Activated CD8-positive, alpha-beta memory T cell treated with anti-CD3 and anti-CD28 coated beads for 1 hour (primary cell): ENCODE measurements at places on chromosomes 6 and 20.

DNA sequence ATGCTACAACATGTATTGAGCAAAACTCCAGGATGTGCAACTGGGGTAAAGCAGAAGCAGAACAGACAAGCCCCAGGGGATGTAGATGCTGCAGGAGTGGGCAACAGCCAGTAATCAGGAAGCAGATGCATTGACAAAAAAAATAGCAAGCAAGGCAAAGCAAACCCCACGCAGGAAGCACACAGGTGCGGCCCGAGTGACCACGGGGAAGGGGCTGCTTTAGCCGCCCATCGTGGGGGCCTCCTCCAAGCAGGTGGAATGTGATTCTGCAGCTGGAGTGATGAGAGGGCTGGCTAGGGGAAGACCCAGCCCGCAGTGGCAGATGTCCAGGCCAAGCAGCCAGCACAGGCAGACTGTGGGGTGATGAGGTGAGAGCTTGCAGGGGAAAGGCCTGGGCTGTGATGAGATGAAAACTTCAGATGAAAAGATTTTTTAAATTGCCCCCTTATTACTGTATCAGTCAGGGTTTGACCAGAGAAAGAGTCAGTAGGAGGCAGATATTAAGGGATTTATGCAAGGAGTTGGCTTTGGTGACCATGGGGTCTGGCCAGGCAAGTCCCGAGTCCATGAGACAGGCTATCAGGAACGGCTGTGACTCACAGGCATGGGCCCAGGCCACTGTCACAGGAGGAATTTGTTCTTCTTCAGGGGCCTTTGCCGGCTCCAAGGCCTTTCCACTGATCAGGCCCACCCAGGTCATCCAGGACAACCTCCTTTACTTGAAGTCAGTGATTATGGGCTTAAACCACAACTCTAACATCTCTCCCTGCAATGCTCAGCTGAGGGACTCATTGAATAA lies 207.6 kb downstream of the ANKRD60 start:
- DNase-seq, result no peak

- no peak for DNase-seq
These were observed 269.9 kb downstream of the TBC1D32 start for GRCh38 chr6:121064345-121064744.

GRCh38 chr20:47711046-47711752 lies 74.1 kb downstream of the SULF2 start:
- no peak for DNase-seq

- no peak for DNase-seq
These were observed 182.1 kb downstream of the ANKRD60 start for GRCh38 chr20:58046311-58046710.

DNA sequence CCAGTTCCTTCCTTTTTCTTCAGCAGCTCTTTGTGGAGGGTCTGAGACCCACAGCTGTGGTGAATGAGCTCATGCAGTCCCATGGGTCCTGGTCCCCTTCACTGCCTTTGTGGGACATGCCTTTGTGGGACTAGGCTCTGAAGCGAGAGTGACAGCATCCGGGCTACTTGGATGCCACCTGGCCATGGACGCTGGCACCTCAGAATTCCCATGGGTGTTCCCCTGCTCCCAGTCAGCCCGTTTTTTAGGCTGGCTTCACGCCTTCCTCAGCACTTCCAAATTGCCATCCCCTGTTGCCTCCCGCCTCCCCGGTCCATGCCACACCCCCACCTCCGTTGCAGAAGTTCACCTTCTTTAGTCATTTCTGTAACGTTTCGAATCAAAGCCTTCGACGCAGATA lies 45.1 kb downstream of the RAMACL start:
- no peak for DNase-seq

DNA sequence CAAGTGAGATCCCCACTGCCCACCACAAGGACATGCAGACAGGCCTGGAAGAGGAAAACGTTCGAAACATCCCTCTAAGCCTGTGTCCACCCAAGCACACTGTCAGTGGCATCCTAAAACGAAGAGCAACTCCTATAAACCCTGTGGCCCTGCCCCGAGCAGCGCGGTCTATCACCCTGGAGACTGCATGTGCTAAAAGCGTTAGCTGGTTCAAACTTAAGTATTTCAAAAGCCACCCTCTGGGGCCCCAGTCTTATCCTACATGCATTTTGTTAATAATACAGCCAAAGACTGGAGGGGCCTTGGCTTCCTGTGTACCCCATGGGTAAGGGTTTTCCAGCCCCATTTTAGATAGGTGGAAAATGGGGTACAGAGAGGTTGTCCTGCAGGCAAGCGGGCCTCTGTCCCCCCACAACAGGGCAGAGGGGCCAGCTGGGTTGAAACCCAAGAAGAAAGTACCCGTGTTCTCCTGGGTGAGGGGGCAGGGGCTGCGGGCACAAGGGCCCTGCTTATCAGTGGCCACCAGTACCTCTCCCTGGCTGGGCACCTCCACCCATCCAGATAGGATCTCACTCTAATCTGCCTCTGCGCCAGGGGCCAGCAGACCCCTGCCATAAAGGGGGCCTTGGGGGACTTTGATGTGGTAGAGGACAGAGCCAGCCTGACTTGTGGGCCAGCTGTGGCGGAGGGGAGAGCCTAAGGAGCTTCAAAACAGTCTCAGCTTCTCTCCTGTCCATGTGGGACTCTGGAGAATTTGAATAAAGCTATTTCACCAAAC lies 28.3 kb downstream of the PREX1 start:
- no peak for DNase-seq

DNA sequence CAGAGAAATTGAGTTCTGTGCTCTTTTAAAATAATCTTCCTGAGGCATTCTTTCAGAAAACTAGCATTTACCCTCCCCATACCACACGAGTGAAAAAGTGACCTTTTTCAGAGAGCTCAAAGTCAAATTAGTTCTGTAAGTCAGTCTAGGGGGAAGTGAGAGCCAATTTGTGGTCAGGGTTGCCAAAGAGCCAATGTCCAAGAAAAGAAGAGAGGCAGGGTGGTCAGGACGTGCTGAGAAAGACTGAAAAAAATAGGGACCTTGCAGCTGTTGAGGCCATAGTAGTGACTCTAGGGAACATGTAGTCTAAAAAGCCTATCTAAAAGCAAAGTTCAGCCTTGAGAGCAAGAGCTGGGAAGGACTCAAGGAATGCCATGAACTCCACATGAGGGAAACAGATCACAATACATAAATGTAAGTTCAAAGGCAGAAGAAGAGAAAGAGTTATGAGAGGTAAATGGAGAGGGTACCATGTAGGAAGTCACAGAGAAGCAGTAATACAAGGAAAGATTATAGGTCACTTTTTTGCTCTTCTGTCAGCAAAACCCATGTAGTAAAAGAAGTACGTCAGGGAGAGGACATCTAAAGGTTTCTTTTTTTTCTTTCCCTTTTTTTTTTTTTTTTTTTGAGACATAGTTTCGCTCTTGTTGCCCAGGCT lies 565.1 kb upstream of the FLRT3 start:
- no peak for DNase-seq

- no peak for DNase-seq
These were observed 112.8 kb upstream of the JARID2 start for GRCh38 chr6:15132854-15133670.

GRCh38 chr6:142857233-142857761 lies 87.7 kb downstream of the HIVEP2 start:
- no peak for DNase-seq

- DNase-seq, result no peak
These were observed 73.5 kb downstream of the ADTRP start for GRCh38 chr6:11705069-11705468.

DNA sequence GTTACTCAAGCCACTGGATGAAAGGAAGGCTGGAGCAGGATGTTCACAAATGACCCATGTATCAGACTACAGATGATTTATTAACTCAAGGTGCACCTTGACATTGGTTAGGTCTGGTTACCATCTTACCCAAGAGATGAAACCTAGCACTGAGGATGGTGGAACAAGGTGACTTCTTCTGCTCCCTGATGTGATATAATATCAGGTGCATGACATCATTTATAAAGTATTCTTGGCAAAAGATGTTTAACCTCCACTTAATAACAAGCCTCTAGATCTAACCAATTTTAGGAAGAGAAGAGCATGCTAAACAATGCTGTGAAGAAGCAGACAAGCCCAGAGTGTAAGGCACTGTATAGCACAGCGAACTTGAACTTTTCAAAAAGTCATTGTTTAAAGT lies 100.9 kb downstream of the FYN start:
- DNase-seq, result no peak

DNA sequence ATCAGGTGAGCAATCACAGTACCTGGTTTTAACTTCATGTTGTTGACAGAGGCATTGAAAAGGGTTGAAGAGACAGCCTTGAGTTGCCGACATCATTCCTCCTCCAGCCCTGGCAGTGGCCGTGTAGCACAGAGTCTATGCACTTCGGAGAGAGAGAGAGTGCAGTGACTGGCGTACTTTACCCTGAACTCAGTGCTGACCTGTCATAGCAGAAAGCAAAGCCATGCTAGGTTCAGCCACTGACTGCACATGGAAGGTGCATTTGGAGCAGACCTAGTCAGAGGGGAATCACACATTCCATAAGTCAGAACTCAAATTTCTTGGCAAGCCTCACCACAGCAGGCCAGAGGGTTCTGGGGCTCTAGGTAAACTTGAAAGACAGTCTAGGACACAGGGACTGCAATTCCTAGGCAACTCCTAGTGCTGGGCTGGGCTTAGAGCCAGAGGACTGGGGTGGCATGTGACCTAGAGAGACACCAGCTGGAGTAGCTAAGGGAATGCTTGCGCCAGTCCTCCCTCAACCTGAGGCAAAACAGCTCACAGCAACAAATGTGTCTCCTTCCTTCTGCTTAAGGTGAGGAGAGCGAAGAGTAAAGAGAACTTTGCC lies 69.1 kb downstream of the ELOVL4 start:
- DNase-seq, result no peak

DNA sequence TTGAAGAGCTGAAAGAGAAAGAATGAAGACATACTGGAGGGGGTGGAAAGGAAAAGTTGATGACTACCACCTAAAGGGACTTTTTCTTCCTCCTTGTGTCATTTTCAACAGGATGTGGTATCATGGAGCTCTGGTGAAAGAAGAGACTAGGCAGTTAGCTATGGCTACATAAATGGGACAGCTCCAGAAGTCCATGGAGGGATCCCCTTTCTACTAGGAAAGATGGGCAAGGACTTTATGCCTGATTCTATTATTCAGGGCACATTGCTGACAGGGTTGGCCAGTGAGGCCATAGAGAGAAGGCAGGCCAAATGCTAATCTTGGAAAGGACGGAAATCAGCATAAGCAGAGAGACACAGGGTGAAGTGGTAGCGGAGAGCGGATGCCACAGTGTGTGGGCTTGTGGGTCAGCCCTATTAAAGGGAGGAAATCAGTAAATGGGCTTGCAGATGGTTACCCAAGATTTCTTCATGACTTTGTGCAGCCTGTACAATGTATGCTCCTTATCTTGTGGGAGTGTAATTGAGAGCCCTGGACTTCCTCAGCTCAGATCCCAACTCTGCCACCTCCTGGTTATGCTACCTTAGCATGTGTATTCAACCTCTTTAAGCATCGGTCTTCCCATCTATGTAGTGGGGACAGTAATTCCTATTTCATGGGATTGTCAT lies 77.4 kb upstream of the TMEM170B start:
- DNase-seq, result no peak

- no peak for DNase-seq
These were observed 113.6 kb upstream of the CCDC28A start for GRCh38 chr6:138659998-138660397.

DNA sequence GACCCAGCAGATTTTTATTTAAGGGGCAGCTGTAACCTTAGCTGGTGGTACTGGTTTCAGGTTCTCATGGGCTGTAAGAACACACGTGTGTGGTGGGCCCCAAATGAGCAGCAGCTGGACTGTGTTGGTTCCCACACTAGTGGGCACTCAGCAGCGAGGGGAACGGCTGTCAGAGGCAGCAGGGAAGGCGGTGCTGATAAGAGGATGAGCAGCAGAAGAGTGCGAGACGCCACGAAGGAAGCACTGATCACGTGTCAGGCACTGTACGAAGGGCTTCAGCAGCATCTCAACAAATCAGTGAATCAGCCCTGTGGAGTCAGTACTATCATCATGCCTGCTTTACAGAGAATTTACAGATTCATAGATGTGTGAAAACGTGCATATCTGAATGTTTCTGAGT lies 41.0 kb upstream of the EMILIN3 start:
- DNase-seq, result no peak

- DNase-seq, result no peak
These were observed 44.6 kb upstream of the SEC63 start for GRCh38 chr6:108002365-108003221.

GRCh38 chr6:106161311-106161874 lies 75.3 kb downstream of the PRDM1 start:
- no peak for DNase-seq

GRCh38 chr6:149316108-149316727 lies 1.3 kb upstream of the TAB2 start:
- no peak for DNase-seq
